ENCODE measurements at places on chromosomes 7 and 10.

GRCh38 chr10:16184096-16184597 is 252.7 kb upstream of the PTER start:
- no peak for DNase-seq

DNA sequence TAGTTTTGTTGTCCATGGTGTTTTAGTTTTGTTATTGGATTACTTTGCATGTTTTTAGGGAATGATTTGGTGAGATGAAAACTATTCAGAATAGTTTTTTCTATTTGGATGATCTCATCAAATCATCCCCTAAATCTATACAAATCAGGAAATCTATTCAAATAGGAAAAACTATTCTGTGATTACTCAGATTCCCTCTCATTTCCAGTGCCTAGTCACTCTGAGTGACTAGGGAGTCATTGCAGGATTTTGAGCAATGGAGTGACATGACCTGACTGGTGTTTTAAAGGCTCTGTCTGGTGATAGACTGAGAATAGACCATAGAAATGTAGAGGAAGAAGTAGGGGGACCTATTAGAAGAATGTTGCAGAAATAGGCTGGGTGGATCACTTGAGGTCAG is 72.4 kb downstream of the TPST1 start:
- DNase-seq, result no peak

DNA sequence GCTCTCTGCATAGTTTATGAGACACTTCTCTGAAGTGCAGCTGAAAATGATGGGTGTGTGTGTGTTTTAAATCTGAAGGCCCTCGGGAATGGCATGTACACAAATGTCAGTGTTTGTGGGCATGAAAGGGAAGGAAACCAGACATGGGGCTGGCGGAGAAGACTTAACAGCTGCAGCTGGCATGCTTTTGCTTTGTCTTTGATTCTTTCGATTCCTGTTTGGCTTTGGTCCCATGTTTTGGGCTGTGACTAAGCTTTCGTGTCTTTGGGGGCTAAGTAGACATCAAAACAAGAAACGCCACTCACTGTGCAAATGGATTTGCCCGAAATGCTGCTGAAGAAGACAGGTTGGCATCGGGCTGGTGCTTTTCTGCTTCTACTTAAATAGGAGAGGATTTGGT is 179.3 kb downstream of the PFKFB3 start:
- DNase-seq, result peak; percentile 48

DNA sequence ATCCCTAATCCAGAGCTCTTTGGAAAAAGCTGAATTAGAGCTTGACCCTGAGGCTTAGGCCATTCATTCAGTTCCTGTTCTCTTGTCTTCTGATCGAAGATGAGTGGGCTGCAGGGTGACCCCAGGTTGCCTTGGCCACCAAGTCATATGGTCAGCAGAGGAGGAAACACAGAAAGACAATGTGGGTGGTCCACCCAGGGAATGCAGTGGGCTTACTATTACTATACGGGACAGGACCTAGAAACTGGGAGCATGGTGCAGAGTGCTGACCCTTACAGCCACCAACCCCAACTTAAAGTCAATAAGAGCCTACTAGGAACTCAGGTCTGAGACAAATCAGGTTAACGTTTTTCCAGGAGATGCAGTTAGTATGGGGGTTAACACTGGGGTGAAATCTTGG is 200.5 kb downstream of the HERPUD2 start:
- DNase-seq, result no peak

GRCh38 chr7:105654095-105654686 is 72.9 kb upstream of the EFCAB10 start:
- DNase-seq, result no peak

DNA sequence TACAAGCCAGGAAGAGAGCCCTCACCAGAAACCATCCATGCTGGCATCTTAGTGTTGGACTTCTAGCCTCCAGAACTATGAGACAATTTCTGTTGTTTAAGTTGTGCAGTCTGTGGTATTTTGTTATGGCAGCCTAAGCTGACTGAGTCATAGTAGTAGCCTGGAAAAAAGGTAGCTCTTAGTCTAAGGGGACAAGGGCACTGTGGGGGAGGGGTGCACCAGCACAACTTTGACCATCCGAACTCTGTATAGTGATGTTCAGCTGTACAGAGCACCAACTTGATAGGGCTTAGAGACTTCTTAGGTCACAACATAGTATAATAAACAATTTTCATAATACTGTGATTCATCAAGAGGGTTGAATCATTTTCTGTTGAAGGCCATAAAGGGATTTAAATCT is 14.3 kb downstream of the EIF4EBP2 start:
- peak; percentile 95 for DNase-seq

DNA sequence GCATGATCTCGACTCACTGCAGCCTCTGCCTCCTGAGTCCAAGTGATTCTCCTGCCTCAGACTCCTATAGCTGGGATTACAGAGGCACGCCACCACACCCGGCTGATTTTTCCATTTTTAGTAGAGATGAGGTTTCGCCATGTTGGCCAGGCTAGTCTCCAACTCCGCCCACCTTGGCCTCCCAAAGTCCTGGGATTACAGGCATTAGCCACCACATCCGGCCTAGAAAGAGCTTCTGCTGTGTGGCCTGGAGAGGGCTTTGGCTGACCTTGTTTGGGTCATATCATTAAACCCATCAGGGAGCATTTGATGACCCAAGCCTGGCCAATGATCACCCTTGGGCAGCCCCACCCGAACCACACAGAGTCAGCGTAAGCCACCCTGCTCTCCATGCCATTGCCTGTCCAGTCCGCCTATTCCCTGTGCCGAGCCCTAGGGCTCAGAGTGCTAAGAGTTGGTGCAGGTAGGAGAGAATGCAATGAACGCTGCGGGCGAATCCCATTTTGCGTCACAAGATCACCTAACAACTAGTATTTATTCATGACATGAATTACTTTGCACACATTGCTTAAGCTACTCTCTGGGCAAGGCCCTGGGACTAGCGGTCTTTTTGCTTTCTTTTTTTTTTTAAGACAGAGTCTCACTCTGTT is 22.3 kb upstream of the GDI2 start:
- DNase-seq, result no peak

DNA sequence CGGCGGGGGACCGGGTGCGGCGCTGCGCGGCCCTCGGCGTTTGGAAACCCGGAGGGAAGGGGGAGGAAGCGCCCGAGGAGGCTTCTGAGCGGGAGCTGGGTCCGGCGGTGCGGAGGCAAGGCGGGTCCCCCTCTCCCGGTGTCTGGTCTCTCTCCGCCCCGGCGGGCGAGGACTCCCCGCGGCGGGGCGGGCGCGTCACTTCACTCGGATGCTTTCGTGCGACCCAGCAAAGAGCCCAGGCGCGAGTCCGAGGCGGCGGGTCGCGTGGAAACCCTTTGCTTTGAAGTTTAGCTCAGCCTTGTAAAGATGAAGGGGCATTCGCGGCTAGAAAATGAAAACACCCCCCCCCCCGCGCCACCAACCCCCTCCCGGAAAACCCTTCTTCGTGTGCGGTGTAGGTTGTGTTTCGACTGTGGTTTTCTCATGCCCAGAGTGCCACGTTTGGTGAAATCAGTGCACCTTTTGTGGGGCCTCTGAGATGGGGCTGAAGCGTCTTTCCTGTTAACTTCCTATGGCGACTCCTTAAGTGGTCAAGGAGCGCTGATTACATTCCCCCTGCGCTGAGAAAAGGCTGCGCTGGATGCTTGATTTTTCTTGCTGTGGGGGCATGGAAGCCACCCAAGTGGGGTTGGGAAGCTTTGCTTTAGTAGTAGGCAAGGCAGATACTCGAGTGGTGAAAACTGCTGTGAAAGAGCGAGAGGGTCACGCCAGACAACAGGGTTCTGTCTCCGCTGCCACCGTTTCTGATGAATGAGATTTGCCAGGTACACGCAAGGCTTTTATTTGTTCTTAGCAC is 876 bp downstream of the GNAI1 start:
- peak; percentile 37 for DNase-seq

DNA sequence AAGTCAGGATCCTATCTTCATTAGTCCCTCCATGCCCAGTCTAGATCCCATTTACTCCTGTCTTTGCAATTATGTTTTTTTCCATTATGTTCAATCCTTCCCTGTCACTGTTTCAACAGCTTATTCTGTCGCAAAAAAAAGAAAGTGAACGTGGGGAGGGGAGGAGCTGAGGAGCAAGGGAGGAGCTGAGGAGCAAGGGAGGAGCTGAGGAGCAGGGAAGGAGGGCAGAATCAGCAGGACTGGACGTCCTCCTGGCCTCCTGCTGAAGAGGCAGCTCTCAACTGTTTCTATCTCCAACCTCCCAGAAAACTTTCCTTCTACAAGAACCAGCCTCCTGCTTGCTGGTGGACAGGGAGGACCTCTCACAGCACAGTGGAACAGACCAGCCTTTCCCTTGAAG is 26.0 kb downstream of the LARP4B start:
- DNase-seq, result peak; percentile 12

DNA sequence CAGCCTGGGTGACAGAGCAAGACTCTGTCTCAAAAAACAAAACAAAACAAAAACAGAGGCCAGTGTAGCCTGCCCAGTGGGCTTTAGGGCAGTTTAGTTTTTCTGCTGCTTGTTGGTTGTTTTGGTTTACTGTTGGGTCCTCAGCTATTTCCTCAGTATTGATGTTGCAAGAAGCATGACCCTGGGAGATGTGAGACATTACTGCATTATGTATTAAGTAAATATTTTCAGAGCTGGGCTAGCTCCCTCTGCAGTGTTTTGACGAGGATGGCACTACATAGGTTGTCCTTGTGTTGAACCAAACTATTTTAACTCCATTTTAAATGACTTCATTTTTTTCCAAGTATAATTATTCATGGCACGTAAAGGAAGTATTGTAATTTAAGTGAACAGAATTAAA is 4.8 kb downstream of the AKAP9 start:
- peak; percentile 93 for DNase-seq

GRCh38 chr7:105408791-105409410 is 20.2 kb upstream of the SRPK2 start:
- DNase-seq, result no peak

- no peak for DNase-seq
These were observed 148.6 kb upstream of the YAE1 start for GRCh38 chr7:39417642-39418041.

- DNase-seq, result no peak
These were observed 25.7 kb downstream of the C10orf71 start for GRCh38 chr10:49324711-49325110.

DNA sequence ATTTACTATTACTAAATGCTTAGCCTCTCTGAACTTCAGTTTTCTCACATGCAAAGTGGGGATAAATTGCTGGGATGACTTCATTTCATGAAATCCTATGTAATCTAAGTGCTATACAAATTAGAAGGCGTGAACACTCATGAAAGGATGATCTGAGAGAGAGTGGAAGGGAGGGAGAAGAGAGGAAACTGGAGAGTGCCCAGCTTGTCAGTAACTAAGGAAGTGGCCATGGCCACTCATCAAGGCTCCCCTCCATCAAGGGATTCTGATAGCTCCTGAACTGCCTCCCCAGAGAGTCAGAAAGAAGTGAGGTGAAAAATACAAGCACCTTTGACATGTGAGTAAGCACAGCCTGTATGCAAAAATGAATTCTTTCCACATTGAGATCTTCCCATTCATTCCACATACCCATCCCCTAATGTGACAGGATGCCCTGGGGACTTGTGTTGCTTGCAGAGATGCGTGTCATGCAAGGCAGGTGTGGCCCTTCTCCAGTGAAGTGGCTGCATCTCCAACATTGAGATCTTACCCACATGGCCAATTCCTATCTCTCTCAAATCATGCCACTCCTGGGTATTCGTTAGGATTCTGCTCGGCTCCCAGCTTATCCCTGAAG is 76.5 kb upstream of the ITPRID1 start:
- no peak for DNase-seq

DNA sequence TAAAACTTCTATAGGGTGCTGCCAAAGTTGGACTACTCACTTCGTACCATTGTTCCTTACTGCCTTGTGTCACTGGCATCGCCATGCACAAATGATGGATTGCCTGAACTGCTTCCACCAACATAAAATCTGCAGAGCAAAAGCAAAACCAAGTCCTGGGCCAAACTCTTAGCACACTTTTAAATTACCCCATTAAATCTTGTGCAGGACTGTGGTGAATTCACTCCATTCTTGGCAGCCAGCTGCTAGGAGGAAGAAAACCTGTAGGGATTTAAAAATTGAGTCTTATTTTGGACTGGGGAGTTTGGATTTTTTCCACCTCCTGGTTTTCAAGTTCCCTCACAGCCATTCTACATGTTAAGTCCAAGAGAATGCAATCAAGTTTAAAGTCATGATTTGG is 646.9 kb downstream of the SORCS3 start:
- no peak for DNase-seq

GRCh38 chr7:81626008-81626407 is 143.8 kb downstream of the HGF start:
- DNase-seq, result peak; percentile 87

DNA sequence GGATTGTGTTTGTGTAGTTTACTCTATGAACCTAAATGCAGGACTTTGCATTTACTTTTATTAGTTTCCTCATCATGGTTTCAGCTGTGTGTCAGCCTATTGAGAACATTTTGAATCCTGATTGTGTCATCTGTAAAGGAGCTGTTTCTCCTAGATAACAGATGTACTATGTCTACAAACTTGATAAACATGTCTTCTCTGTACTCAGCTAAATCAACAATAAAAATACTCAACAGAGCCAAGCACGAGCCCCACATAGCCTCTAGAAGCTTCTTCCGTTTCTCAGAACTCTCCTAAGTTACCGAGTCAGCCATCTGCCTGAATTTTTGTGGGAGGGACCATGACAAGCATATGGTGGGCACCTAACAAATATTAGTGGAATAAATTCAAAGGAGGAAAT is 234.7 kb downstream of the SKAP2 start:
- DNase-seq, result no peak

GRCh38 chr7:55005241-55005851 is 13.5 kb upstream of the EGFR start:
- DNase-seq, result no peak

DNA sequence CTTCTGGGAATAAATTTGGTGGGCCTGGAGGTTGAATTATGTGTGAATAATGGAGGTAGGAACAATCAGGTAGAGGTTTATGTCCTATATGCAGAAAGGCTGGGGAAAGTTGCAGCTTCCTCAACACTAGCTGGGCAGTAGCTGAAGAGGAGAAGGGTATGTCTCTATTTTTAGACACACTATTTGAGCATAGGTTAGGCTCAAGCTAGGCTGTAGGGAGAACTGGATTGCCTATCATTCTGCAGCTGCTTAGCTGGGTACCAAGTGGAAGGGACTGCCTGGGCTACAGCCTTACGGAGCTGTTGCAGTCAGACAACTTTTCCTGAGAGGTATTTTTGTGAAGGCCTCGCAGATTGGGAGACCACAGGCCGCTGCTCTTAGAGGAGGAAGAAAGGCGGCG is 67.9 kb downstream of the DENND11 start:
- DNase-seq, result no peak

DNA sequence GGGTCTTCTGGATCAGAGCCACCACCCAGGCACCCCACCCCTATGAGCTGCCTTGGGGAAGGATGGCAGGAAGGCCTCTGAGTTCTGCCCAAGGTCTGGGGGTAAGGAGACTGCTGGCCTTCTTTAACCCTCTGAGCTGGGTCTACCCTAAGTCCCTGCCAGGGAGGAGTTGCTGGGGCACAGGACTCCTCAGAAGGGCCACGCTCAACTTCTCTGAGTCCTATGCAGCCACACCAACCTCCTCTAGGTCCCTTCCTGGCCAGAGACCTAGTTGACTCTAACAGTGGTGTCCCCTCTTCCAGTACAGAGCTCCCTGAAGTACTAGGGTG is 2.6 kb upstream of the NEURL1 start:
- no peak for DNase-seq

All from iris pigment epithelial cell (primary cell).